ENCODE measurements at places on chromosomes 5 and 9.

DNA sequence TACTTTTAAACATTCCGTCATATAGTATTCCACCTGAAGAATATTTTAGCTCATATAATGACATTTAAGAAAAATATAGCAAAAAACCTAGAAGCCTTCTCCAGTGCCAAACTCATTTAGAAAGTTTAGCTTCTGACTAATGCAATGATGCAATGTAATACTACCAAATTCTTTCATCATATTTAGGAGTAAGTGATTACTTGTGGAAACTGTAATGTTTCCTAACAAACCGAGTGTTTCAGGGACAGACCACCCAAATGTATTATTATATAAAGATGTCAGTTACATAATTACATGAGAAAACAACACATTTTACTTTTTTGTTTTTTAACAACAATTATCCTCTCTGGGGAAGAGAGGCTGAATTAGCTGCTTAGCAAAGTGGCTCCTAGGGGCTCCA, 316.2 kb downstream of the ARL15 start:
- DNase-seq, result no peak

GRCh38 chr5:26148569-26149107, 889.7 kb downstream of the CDH9 start:
- no peak for DNase-seq

- DNase-seq, result no peak
These were observed 5.9 kb upstream of the FOXD1 start for GRCh38 chr5:73454379-73455036.

- DNase-seq, result peak; percentile 37
These were observed 56.8 kb upstream of the SMIM32 start for GRCh38 chr5:136249678-136250266.

- DNase-seq, result no peak
These were observed 189.5 kb downstream of the BRINP1 start for GRCh38 chr9:119179701-119180100.

DNA sequence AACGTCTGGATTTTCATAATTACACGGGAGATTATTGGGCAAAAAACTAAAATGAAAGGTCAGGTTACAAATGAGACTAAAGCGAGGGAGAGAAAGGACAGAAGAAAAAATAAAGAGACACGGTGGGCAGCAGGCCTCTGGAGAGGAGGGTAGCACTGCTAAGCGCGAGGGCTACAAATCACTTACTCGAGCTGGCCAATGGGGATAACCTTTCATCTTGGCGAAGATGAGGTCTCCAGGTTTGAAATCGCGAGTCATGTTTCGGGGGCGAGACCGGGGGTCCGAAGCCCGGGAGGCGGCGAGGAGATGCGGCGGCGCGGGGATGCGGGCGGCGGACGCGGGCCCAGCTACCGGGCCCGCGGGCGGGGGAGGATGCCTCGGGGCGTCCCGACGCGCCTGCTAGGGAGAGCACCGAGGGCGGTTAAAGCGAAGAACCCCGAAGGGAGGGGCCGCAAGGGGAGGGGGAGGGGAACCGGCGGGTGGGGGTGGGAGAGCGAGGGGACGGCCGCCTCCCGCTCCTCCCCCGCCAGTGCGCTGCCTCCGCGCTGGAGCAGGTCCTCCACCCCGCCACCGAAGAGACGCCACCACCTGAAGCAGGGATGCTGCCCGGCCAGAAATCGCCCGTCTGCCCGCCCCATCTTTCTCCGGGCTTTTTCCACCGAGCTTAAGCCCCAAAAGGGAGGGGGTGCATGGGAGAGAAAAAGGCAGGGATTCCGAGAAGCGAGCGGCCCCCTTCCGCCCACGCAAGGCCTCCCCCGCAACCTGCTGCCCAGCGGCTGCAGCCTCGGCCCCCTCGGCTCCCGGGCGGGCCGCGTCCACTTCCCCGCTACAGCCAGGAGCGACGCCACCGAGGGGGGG, 610 bp downstream of the PSIP1 start:
- DNase-seq, result peak; percentile 31

- DNase-seq, result no peak
These were observed 41.6 kb upstream of the ZNF300 start for GRCh38 chr5:150946351-150946905.

DNA sequence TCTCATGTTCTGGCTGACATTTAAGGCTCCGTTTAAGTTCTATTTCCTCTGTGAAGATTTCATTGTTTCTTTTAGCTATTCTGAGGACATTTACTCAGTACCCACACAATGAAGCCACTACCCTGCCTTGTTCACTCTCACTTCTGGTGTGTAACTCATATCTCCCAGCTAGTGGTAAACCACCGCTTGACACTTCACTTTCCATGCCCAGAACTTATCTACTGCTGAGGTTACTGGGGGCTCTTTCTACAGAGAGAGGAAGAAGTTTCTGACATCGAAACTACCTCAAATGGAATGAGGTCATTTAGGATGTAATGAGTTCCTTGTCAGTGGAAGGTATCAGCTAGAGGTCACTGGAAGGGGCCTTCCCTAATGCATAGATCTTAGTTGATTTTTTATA, 501.5 kb downstream of the DMAC1 start:
- no peak for DNase-seq

GRCh38 chr5:108084105-108084504, 297.8 kb downstream of the FBXL17 start:
- DNase-seq, result no peak

DNA sequence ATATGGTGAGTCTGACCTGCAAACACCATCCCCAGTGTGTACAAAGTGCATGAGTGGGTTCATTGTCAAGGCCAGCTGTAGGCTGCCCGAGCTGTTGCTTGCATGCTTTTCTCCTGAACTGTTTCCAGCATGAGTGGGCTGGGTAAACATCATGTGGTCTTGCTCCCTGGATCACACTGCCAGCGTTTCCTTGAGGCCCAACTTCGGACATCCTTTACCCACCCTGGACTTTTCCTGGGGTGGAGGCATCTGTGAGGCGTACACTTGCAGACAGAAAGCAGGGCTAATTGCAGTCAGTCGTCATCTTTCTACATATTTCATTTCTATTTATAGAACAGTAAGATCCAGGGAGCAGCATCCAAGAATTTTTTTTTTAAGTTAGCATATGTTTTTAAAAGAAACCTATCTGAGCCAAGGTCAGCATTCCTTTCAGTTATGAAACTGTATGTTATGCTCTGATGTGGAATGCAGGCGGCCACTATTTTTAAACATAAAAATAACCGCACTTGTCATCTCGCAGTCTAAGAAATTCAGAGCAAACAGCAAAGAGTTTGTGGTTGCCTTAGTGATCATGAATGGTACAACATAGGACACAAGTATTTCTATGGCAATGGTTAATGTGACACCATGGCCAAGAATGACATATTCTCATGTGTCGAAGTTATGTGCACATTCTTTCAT, 106.5 kb upstream of the DMRT1 start:
- no peak for DNase-seq

DNA sequence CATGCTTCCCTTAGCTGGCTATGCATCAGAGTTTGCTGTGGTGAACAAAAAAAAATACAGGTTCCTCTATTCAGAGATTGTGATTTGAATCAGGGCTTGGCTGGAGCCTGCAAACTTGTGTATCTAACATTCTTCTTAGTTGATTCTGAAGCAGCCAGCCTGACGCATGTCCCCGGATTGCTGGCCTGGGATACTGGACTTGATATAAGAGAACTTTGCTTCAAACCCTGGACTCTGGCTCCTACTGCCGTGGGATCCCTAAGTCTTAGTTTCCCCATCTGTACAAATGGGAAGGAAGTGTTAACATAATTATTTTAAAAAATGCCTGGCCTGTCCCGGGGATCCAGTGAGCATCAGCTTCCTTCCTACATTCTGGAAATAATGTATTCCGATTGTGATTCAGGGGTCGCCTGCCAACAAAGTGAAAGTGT, 292.8 kb downstream of the ARHGEF28 start:
- DNase-seq, result no peak

GRCh38 chr9:114719290-114719689, 37.3 kb upstream of the TEX48 start:
- DNase-seq, result no peak

DNA sequence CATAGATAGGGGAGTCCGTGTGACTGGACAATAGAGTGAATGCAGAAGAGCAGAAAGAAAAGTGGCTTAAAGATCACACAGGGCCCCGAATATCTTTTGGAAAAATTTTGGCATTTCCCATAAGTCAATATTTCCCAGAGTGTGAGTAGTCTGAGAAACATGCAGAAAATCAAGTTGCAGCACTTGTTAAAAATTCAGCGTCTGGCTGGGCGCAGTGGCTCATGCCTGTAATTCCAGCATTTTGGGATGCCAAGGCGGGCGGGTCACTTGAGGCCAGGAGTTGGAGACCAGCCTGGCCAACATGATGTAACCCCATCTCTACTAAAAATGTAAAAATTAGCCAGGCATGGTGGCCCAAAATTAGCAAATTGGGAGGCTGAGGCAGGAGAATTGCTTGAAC, 227.0 kb downstream of the DRD1 start:
- no peak for DNase-seq

DNA sequence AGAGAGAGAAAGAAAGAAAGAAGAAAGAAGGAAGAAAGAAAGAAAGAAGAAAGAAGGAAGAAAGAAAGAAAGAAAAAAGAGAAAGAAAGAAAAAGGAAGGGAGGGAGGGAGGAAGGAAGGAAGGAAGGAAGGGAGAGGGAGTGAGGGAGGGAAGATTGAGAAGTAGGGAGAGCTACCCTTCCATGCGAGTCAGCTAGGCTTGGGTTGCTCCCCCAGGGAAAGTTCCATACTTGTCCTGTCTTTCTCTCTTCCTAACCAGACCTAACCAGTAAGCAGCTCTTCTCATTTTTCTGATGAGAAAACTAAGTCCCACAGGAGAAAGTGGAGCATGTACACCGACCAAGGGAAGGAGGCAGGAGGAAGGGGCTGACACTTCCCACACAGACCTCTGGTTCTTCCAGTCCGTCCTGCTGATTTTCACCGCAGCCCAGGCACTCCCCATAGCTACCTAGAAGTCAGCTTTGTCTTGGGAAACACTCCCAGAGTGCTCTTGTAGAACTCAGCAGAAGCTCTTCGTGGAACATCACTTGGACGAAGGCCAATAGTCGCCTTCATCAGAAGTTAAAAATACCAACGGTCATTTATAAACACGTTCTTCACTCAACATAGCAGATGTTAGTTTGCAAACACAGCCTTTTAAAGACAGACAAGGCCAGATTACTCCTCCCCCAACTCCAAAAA, 29.0 kb upstream of the ENTREP1 start:
- DNase-seq, result no peak

GRCh38 chr9:127525401-127526188, 74.3 kb downstream of the LRSAM1 start:
- no peak for DNase-seq

- no peak for DNase-seq
These were observed 43.7 kb downstream of the BICD2 start for GRCh38 chr9:92720807-92721535.

GRCh38 chr5:66367814-66368541, 223.9 kb downstream of the SREK1 start:
- no peak for DNase-seq

DNA sequence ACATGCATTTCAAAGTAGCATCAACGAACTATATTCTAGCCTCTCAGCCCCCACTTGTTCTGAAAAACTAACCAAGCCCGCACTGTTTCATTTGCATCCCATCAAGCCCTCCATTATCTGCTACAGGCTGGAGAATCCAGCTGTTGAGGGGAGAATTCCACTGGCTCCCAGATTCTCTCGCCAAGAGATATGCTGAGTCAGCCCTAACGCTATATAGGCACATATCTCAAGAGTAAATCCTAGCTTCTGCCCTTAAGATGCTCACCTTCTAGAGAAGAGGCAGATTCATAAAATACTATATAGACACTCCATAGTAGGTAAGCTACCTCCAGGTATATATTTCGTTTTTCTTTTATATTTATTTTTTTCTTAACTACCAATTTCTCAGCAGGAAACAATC, 266.4 kb upstream of the TARS1 start:
- no peak for DNase-seq

DNA sequence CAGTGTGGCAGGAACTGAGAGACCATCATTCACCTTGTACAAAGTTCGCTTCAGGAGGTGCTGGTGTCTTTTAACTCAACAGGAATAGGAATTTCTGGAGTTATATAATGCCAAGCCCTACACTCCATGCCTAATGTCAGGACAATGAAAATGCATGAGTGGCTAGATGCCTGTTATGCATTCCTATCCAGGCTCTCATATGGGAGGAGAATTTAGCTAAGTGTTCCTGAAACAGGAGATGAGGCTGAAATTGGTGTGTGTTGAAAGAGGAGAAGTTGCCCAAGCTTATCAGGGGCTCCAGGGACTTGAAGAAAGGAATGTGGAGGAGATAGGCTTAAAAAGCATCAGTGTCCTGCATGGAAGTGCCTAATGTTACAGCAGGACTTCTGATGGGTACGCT, 26.8 kb upstream of the PRUNE2 start:
- DNase-seq, result no peak

- DNase-seq, result no peak
These were observed 40.4 kb downstream of the ZDHHC21 start for GRCh38 chr9:14652729-14653377.

GRCh38 chr9:71431931-71432330, 310.5 kb upstream of the TRPM3 start:
- DNase-seq, result no peak

- DNase-seq, result no peak
These were observed 228.7 kb upstream of the NR4A3 start for GRCh38 chr9:99592834-99593574.

GRCh38 chr5:52015760-52016159, 632.5 kb downstream of the ISL1 start:
- no peak for DNase-seq

DNA sequence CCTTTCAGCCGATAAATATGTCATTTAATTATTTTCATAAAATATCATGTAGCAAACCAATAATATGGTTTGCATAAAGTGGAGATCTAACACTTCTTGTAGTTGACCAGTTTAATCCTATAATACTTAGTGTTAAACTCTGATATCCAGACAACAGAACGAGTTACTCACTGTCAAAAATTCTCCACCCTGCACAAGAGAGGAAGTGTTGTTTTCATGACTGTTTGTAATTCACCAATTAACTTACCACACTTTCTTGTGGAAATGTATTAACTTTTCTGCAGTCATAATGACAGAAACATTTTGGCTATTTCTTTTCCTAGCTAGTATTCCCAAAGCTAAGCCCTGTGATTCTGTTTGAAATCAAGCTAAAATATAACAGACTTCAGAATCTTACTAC, 555.3 kb upstream of the FTMT start:
- DNase-seq, result no peak

GRCh38 chr5:152853361-152853760, 448.3 kb upstream of the NMUR2 start:
- no peak for DNase-seq

- DNase-seq, result no peak
These were observed 851.4 kb downstream of the MAT2B start for GRCh38 chr5:164356790-164357189.

GRCh38 chr5:122581629-122582028, 193.3 kb upstream of the SNX2 start:
- peak; percentile 8 for DNase-seq

All from H54 (cell line).